Putamen (tissue), 1 donor: ENCODE measurements at places on chromosomes 2 and 18.

DNA sequence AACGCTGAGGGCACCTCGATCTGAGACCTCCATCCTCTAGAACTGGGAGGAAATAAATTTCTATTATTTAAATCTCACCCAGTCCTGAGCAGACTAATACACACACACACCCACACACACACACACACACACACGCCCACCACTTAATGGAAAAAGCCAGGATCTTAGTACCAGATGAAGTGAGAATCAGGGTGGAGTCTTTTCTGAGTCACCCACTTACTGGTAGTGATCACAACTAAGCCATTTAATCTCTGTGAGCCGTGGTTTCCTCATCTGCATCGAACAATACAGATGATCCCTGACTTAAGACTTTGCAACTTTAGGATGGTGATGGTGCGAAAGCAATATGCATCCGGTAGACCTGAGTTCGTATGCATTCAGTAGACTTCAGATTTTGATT is 18.6 kb downstream of the THNSL2 start:
- DNase-seq = no peak

DNA sequence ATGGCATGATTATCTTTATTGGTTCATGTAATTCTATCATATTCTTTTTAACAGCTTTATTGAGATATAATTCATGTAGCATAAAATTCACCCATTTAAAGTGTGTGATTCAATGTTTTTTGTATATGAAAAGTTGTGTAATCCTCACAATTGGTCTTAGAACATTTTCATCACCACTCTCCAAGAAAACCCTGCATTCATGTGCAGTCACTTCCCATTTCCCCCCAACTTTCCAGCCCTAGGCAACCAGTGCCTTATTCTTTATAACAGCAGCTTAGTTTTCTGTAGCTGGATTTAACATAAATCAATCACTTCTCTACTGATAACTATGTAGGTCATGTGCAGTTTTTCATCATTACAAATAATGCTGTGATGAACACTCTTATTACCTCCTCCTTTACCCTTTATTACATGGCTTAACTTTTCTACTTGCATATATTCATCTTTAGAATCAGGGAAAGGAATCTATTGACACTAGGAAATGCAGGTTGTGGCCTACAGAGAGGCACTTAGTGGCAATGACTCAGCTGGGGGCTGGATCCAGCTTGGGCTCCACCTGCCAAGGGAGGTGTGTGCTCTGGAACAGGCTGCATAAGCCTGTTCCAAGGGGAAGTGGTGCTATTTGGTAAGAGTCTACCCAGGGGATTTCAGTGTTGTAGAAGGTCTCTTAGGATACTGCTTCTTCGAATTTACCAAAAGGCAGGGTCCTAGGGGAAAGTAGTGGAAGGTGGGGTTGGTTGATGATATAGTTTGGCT is 89.1 kb downstream of the ETAA1 start:
- DNase-seq = no peak

GRCh38 chr2:219215871-219216534 is 2.8 kb downstream of the ABCB6 start:
- DNase-seq = no peak

DNA sequence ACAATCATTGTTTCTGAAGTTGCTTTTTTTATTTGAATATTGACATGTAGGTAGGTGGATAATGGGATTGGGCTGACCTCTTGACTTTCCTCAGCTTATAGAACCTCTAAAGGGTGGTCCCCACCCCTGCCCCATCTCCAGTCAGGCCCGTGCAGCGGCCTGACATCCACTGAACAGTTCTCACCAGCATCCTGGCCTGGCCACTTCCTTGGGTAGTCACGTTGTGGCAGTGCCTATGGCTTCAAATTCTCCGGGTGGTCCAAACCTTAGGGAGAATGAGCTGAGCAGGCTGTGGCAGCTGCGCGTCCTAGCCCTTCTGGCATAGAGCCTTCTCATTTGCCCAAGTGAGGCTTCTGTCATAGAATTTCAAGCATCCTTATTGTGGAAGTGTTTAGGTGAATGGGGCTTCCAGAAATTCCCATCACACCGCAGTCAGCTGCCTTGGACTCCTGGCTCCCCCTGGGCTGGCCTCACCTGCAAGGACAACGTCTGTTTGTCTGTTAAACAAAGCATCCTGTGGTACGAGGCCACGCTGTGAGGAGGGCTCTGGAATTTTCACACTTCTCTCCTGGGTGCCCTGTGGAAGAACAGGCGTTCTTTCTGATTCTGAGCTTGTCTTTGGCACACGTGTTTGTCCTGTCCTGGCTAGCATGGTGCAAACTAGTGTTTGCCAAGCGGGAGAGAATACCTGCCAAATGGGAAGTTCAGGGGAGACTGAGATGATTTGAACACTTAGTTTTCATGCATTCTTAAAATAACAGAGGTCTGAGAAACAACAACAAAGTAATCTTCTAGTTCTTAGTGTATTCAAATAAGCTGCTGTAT is 31.8 kb upstream of the OTOS start:
- no peak for DNase-seq

- peak; percentile 91 for DNase-seq
Observed at GRCh38 chr2:7007846-7008741, 90.9 kb downstream of the RNF144A start.

DNA sequence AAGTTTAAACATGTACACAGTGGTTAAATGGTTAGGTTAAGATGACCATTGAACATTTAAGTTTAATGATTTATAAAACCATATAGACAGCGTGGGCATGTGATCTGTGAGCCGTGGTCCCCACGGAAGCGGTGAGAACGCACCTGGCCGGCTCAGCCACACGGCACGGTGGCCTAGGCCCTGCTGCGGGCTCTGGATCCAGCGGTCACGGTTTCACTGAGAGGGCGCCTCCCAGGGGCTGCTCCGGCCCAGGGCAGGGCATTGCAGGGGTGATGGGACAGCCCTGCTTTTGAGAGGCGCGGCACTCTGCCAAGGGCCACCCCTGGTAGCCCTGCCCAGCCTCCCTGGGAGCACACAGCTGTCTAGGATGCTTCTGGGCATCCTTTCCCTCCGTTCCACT is 124.9 kb downstream of the RGPD3 start:
- DNase-seq = no peak

- DNase-seq = no peak
Observed at GRCh38 chr2:100903534-100904258, 83.8 kb downstream of the NPAS2 start.

GRCh38 chr2:204608237-204608939 is 63.1 kb downstream of the PARD3B start:
- DNase-seq = peak; percentile 32

DNA sequence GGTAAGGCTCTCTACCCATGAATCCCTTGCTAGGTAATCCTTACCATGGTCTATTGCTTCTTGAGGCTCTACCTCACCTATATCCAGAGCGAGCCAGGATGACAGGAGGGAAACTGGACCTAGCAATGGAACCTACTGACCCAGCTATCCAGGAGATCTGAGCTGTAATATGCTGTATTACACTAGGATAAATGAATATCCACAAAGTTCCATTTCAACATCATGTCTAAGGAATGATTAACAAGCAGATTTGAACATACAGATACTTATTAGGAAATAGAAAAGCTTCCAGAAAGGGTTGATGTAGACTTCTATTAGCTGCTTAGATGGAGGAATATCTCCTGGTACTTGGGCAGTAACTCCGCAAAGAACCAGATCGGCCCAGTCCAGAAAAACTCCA is 110.1 kb downstream of the BAZ2B start:
- no peak for DNase-seq

- peak; percentile 81 for DNase-seq
Observed at GRCh38 chr2:20635675-20636584, 15.0 kb downstream of the HS1BP3 start.

- DNase-seq = no peak
Observed at GRCh38 chr18:63131959-63132818, 187.4 kb downstream of the BCL2 start.

DNA sequence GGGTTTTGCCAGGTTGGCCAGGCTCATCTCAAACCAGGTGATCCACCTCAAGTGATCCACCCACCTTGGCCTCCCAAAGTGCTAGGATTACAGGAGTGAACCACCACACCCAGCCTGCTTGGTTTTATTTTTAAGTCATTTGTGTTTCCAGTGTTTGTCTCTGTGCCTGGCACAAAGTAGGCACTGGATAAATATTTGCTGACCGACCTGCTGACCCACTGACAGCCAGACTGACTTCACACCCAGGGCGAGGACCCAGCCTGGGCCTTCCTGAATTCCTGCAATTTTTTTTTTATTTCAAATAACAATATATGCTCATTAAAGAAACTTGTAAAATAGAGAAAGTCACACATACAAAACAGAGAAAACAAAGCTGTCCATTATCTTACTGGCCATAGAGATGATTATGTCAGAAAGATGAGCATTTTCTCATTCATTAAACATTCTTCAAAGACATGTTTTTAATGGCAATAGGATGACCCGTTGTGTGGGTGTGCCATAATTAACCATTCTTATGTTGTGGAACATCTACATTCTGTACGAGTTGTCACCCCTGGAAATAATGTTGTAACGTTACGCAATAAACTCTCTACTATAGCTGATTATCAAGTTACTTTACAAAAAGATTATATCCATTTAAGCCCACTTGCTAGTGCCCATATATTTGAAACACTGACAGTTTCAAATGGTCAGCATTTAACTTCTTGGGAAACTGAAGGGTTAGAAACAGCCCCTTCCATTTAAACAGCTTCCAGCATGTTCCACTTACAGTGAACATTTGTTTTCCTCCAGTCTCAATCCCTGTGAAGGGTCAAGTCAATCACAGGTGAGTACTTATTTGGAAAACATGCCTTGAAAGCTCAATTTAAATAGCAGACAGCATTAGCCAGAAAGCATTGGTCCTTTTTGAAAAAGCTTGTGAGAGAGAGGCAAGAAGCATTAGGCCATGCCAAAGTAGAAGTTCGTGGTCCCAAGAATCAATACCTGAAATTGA is 25.7 kb upstream of the GATA6 start:
- no peak for DNase-seq

DNA sequence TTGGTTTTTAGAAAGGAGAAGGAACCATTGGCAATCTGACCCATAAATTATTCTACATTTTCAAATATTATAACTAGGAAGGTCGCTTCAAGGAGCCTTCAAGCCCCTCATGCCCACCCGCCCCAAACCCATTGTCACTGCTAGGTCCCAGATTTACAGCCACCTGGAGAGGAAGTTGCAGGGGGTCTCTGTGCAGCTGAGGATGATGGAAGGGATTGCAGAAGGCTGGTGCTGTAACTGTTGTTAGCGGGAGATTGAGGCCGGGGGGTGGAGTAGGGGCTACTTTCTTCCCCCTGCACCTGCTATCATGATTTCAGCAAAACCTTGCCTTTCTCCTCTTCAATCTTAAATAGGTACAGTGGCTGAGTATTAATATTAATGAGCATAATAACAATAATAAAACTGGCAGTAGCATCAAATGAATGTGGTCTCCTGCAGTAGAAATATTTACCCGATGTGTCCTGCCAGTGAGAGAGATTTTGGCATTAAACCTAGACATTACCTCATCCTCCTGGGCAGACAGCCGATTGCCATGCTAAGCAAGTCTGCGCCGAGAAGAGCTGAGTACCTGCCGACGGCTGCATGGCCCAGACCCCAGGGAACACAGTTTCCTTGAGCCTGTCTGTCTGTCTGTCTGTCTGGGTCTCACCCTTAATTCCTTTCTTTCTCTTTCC is 225.4 kb downstream of the FAM210A start:
- DNase-seq = peak; percentile 61

DNA sequence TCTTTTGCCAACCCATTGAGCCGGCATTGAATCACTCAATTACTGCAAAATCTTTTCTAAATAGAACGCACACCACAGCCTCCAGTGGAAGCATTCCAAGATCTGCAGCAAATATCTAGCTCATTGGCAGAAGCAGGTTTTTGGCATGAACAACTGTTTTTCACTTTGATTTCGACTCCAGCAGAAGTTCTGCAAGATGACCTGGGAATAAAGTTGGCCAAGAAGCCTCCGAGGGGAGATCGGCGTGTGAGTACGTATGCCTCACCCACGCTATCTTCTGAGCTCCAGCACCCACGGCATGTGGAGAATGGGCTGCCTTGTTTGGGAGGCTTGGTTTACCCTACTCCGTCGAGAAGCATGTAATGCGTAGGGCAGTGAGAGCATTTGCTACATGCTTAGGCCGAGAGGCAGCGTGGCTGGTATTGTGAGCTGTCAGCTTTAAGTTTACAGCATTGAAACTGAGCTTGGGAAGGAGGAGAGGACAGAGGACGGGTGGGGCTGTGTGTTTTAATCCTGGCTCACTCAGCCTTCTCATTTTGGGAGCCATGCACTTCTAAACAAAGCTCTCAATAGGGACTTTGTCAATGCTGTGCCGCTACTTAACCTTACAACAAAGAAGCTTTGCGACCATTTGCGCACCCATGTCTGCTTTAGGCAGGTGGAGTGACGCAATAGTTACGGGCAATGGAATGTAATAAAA is 10.5 kb downstream of the PCARE start:
- DNase-seq = no peak

DNA sequence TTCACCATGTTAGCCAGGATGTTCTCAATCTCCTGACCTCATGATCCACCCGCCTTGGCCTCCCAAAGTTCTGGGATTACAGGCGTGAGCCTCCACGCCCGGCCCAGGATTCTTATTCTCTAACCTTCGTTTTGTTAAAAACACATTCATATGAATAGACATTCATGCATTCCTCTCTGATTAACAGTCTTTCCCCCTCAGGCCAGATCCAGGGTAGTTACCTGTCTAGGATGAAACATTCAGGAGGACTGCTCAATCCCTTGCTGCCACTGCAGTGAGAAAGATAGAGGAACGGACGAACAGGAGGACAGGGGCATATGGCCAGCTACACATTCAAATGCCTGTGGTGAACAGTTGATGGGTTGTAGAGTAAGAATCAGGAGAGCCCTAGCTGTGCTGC is 39.6 kb upstream of the EPC2 start:
- no peak for DNase-seq

GRCh38 chr2:219420687-219421086 is 2.5 kb downstream of the DES start:
- no peak for DNase-seq

DNA sequence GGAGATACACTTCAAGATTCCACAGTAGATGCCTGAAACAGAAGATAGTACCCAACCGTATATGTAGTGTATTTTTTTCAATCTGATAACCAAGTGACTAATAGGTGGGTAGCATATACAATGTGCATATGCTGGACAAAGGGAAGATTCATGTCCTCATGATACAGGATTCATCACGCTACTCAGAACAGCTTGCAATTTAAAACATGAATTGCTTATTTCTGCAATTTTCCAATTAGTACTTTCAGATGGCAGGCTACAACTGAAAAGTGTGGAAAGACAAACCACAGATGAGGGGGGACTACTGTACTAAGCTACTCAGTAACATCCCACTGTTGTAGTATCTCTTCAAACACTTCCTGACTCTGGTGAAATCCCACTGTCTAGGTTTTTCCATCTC is 3.7 kb downstream of the IER3IP1 start:
- DNase-seq = no peak

GRCh38 chr2:232875256-232876121 is 5.4 kb downstream of the SNORC start:
- no peak for DNase-seq

- no peak for DNase-seq
Observed at GRCh38 chr2:134145519-134145918, 108.4 kb upstream of the MGAT5 start.

GRCh38 chr18:46657115-46657955 is at the start of gene LOXHD1:
TSS of gene LOXHD1 (minus strand) at chr18:46657220. CDS start at chr18:46657033, 187 bp downstream.
- no peak for DNase-seq
